ENCODE measurements at places on chromosomes 7 and 10.

DNA sequence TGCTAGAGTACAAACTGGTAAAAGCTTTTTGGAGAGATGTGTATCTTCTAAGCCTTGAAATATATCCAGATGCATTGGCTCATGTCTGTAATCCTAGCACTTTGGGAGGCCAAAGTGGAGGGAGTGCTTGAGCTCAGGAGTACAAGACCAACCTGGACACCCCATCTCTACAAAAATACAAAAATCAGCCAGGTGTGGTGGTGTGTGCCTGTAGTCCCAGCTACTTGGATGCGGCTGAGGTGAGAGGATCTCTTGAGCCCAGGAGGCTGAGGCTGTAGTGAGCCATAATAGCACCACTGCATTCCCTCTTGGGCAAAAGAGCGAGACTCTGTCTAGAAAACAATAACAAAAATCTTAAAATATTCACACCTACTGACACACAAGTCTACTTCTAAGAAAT is 25.6 kb downstream of the TMEM209 start:
- no peak for DNase-seq

GRCh38 chr10:90887555-90887954 is 15.8 kb downstream of the RPP30 start:
- DNase-seq: no peak

DNA sequence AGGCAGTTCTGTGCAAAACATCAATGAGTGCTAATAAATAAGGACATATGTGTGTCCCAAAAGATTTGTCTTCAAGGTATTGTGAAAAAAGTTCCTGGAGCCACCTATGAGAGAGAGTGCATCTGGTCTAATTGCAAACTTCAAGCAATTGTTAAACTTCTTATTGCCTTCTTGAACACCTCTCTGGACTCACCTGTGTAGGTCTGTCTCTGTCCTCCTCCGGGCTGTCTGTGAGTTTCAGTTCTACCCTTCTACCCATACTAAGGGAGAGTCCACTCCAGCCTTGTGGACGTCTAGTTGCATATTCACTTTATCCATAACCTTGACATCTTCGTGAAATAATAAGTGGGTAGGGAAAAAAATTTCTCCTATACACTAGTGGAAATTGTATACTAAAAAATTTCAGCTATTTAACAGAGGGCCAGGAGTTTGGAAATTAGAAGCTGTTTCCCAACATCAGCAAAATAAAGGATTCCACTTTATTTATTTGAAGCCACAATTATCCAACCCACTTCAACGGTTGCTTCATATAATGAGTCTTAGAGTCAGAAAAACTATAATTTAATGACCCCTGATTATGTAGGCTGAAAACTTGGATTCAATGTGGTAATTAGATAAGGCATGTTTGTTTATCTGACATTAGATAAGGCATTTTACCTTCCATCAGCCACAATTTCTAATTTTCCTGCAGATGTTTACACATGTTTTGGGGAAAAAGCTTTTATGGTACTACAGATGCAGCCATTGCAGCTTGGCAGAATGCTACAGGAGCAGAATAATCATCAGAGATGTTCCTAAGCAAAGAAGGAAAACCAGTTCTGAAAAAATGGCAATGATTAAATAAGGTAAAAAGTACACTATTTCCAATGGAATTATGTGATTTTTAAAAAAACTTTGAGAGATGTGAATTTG is 150.8 kb upstream of the FAM3C start:
- no peak for DNase-seq

DNA sequence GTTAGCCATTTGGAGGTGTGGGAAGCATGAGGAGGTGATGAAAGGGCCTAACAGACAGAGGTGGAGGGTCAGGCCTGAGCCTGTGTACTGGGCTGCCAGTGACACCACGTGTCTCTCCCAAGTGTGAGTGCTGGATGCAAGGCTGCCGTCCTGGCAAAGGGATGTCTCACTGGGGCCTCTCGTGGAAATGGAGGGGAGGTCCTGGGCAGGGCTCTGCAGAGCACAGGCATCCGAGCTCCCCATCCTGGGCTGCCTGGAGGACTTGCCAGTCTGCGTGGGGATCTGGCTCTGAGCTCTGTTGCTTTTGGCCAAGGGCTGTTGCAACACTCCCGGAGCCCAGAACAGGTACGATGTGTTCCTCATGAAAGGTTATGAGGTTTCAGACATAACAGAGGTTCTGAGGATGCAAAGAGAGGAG is 77.3 kb downstream of the GRK5 start:
- no peak for DNase-seq

GRCh38 chr7:31084226-31084625 is 32.1 kb downstream of the ADCYAP1R1 start:
- DNase-seq: no peak

DNA sequence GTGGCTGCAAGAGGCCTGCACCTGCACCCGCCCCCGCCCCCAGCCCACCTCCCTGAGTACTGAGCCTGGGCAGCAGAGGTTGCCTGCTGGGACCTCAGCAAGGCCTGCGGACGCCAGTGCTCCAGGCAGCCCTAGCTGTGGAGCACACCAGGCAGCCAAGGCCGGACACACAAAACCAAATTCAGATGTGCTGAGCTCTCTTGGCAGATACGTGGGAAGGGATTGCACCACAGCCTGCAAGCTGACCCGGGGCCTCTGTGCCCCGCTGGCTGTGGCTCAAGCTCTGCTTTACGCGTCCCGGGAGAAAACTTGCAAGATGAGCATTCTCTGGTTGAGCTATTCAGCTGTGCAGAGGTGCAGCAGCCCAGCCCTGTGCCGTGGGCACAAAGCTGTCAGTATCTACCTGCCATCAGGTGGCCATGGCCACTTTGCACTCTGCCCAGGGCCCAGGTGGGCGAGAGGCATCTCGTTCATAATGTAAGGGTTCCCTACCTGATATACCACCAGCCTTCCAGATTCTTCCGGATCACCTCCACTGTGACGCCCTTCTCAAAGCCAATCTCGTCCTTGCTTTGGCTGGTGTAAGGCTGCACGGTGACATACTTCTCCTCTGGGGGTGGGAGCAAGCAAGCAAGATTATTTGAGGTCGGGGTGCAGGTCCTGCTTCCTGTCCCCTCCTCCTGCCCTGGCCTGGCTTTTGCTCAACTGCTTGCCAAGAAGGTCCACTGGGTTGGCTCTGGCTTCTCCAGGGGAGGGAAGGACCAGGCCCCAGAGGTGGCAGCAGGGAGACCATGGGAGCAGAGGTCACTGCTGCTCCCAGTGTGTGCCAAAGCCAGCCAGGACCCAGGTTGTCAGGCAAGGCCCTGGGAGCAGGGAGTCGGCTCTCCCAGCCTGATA is 123.4 kb downstream of the NEURL1 start:
- no peak for DNase-seq
